ENCODE measurements at places on chromosomes 7 and 10.

GRCh38 chr7:134599371-134599770 is 47.3 kb upstream of the BPGM start:
- no peak for DNase-seq

- DNase-seq, result no peak
Observed at GRCh38 chr10:95121904-95122303, 52.6 kb upstream of the CYP2C8 start.

- no peak for DNase-seq
Observed at GRCh38 chr7:2012044-2012900, 220.5 kb downstream of the MAD1L1 start.

- DNase-seq, result no peak
Observed at GRCh38 chr7:148695953-148696352, 2.8 kb upstream of the CUL1 start.

- no peak for DNase-seq
Observed at GRCh38 chr7:142240546-142240945, 17.3 kb downstream of the PRSS58 start.
